ENCODE measurements at places on chromosomes 3 and 15. TPM values are rescaled to one million over a fixed set of nuclear protein-coding genes. Genes with fewer than 3 reads are reported as not detected.

DNA sequence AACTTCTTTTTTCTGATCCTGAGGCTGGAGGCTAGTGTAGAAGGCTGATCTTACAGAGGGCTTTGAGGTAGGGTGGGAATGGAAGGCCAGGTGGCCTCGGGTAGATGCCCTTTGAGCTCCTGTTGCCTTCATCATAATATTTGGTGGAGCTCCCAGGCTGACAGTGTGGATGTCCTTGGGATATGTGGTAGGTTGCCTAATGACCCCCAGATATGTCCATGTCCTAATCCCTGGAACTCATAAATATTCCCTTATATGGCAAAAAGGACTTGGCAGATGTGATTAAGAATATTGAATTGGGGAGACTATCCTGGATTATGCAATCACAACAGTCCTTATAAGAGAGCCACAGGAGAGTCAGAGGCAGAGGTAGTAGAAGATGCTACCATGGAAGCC lies 5.5 kb downstream of the ADAMTSL3 start:
- H3K36me3 ChIP-seq, result no peaks in the 10 kb centered on the region
- H3K27me3 ChIP-seq, result no peaks in the 10 kb centered on the region
- DNase-seq, result no peak
- no peak overlapping the region for H3K4me3 ChIP-seq

- no peak overlapping the region for H3K4me3 ChIP-seq
- peaks cover 8% of the 10 kb centered on the region for H3K4me1 ChIP-seq
- H3K27me3 ChIP-seq, result no peaks in the 10 kb centered on the region
- H3K36me3 ChIP-seq, result peaks cover 61% of the 10 kb centered on the region
Measured at GRCh38 chr3:186073641-186074040, 35.2 kb downstream of the ETV5 start.

DNA sequence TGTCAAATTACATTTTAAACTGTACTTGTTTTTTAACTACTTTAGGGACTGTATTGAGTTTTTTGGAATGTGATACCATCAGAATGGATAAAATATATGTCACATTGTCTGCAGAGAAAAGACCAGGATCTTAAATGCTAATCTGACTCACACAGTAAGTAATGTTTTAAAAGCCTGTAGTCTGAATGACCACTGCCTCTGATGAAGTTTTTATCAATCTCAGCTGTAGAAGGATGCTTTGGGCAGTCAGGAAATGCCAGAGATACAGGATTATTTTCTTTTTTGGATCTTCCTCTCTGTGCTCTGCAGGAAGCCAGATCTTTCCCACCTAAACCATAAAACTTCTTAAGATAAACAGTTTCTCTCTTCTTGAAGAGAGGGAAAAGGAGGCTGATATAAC lies 73.1 kb upstream of the PRTG start:
- H3K4me1 ChIP-seq, result no peaks in the 10 kb centered on the region
- DNase-seq, result no peak
- no peak overlapping the region for H3K4me3 ChIP-seq
- no peaks in the 10 kb centered on the region for H3K36me3 ChIP-seq
- H3K27me3 ChIP-seq, result no peaks in the 10 kb centered on the region

AGBL1 gene
- total RNA-seq, result not detected

DNA sequence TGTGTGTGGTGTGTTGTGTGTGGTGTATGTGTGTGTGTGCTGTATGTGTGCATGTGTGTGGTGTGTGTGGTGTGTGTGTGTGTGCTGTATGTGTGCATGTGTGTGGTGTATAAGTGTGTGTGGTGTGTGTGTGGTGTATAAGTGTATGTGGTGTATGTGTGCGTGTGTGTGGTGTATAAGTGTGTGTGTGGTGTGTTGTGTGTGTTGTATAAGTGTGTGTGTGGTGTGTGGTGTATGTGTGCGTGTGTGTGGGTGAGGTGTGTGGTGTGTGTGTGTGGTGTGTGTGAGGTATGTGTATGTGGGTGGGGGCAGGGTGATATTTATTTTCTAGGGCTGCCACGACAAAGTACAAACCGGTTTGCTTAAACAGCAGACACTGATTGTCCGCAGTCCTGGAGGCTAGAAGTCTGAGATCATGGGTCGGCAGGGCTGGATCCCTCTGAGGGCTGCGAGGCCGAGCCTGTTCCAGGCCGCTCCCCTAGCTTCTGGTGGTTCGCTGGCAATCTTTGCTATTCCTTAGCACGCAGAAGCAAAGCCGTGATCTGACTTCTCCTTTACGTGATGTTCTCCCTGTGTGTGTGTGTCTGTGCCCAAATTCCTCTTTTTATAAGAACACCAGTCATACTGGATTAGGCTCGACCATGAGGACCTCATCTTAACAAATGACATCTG lies 160.2 kb downstream of the XXYLT1 start:
- H3K27me3 ChIP-seq, result no peaks in the 10 kb centered on the region
- no peak overlapping the region for H3K4me3 ChIP-seq
- no peaks in the 10 kb centered on the region for H3K36me3 ChIP-seq
- no peak for DNase-seq
- H3K4me1 ChIP-seq, result peaks cover 6% of the 10 kb centered on the region

DNA sequence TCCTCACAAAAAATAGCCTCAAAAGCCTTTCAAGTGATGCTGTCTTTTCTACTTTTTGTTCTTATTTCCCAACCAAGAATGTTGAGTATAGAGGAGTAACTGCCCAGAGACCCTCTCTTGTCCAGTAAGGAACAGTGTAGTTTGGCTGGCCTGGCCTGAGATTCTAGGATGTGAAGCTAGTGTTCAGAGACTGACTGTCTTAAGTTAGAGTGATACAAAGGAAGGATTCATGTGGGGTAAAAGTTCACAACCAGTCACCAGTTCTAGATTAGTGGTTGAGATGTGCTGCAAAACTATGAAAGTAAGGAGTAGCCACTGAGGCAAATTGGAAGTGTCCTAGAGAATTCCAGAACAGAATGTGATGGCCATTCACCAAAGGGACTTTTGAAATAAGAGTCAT lies 49.1 kb downstream of the RSRC1 start:
- no peaks in the 10 kb centered on the region for H3K27me3 ChIP-seq
- no peaks in the 10 kb centered on the region for H3K36me3 ChIP-seq
- no peak overlapping the region for H3K27ac ChIP-seq
- no peak overlapping the region for H3K4me3 ChIP-seq
- no peak for DNase-seq

- no peaks in the 10 kb centered on the region for H3K27me3 ChIP-seq
- no peak for DNase-seq
- peak overlapping the region; percentile 66 for H3K4me3 ChIP-seq
- peak overlapping the region; percentile 94 for H3K27ac ChIP-seq
- H3K4me1 ChIP-seq, result peaks cover 18% of the 10 kb centered on the region
- peaks cover 9% of the 10 kb centered on the region for H3K36me3 ChIP-seq
Measured at GRCh38 chr3:149548669-149549065, 74.2 kb downstream of the TM4SF4 start.

GRCh38 chr3:41198526-41198925 lies 779 bp upstream of the CTNNB1 start:
- no peaks in the 10 kb centered on the region for H3K27me3 ChIP-seq
- peak overlapping the region; percentile 82 for H3K4me3 ChIP-seq
- peaks cover 18% of the 10 kb centered on the region for H3K4me1 ChIP-seq
- no peak overlapping the region for H3K27ac ChIP-seq

DNA sequence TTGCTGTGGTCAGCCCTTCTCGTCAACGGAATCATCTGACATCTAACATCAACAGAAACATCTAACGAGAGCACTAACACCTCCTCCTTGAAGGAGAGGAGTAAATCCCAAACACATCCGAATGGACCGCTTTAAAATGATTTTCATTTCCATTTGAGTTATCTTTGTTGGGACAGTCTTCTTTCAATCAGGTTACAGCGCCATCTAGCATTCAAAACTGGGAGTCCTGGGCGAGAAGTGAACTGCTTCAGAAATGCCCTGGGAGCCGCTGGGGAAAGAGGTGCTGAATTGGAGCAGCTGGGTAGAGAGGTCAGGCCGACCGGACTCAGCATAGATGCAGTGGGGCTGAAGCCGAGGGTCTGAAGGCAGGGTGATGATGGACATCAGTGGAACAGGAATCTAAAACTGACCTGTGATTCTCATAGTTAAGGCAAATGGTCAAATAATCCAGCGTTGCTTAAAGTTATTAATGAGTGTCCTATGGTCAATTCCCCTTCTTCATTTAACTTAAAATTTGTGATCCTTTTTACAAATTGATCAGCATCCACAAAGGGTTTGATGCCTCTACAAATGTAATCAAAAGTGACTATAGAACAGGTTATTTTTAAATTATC lies 170.0 kb upstream of the NDN start:
- no peak for DNase-seq
- no peaks in the 10 kb centered on the region for H3K27me3 ChIP-seq
- H3K4me3 ChIP-seq, result no peak overlapping the region
- no peak overlapping the region for H3K27ac ChIP-seq

CCDC39 gene
- total RNA-seq, result not detected

- no peak for DNase-seq
- H3K36me3 ChIP-seq, result no peaks in the 10 kb centered on the region
- H3K4me3 ChIP-seq, result no peak overlapping the region
Measured at GRCh38 chr3:66592927-66593625, 92.3 kb upstream of the LRIG1 start.

DNA sequence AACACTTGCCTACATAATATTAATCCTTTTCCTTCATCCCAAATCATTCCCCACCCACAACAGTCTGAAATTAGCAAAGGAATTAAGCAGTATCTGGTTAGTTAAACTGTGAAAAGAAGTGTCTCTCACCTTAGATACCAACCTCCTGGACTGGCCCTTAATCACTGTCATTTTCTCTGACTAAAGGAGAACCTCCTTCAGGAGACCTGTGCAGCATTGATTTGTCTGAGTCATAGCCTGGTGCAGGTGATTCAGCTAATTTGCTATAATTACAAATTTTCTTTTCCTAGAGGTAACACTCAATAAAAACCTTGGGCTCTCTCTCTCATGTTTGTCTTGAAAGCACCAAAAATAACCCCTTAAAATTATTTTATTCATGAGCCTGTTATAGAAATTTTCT lies 279.8 kb upstream of the SEMA6D start:
- H3K4me1 ChIP-seq, result peaks cover 11% of the 10 kb centered on the region
- H3K27me3 ChIP-seq, result no peaks in the 10 kb centered on the region
- H3K36me3 ChIP-seq, result no peaks in the 10 kb centered on the region
- no peak for DNase-seq
- no peak overlapping the region for H3K27ac ChIP-seq

DNA sequence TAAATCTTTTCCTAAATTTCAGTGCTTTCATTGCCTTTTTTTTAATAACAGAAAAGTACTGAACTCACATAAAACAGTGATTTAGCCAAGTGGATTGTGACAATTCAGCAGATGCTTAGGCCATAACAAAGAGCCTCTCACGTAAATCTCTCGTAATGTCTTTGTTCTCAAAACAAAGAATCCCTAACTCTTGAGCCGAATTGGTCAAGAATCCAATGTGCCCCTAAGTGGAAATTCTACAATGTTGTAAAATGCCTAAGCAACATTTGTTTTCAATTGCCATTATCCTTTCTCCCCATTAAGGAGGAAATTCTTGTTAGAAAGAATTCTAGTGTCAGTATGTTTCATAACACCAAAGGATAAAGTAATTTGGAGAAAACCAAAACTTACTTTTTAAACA lies 235.7 kb upstream of the THBS1 start:
- H3K36me3 ChIP-seq, result peaks cover 12% of the 10 kb centered on the region
- no peaks in the 10 kb centered on the region for H3K4me1 ChIP-seq
- no peaks in the 10 kb centered on the region for H3K27me3 ChIP-seq

DNA sequence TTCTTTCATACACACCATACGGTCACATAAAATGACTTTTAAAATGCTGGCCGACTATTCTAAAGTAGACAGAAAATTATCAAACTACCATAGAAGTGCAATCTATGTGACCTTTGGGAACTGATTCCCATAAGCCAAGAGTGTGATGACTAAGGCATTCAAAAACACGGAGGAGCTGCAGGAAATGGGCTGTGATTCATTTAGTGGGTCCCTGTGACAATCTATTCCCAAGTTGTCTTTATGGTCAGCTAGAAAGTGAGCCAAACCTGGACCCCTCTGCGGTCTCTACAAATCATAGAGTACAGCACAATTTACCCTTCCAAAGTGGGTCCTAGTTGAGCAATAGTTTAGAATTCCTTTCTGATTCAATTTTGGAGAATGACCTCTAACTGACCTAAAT lies 251.5 kb upstream of the CBLB start:
- H3K27me3 ChIP-seq, result no peaks in the 10 kb centered on the region
- DNase-seq, result peak; percentile 35
- no peak overlapping the region for H3K4me3 ChIP-seq
- H3K4me1 ChIP-seq, result peaks cover 5% of the 10 kb centered on the region

MYRIP gene
- 0.19 TPM for total RNA-seq

GRCh38 chr3:87796137-87796842 lies 262.5 kb downstream of the CGGBP1 start:
- no peak for DNase-seq
- no peak overlapping the region for H3K27ac ChIP-seq
- peaks cover 20% of the 10 kb centered on the region for H3K27me3 ChIP-seq
- peaks cover 24% of the 10 kb centered on the region for H3K4me1 ChIP-seq
- no peak overlapping the region for H3K4me3 ChIP-seq

HGD gene
- 0.44 TPM for total RNA-seq

DNA sequence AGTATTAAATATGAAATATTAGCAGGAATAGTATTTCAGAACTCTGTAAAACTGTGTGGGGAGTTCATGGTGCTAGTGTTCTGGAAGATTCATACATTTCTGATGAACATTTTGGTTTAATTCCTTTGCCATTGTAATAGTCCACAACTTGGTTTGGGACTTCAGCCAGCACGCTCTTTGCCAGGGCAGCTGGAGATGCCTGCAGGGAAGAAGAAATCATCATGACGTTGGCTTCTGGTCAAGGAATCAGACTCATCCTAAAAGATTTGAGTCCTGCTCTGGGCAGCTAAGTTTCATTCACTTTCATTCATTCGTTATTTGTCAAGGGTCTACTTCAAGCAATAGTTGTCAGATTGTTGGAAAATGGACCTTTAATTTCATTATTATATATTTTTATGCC lies 32.4 kb upstream of the MRPL3 start:
- H3K36me3 ChIP-seq, result no peaks in the 10 kb centered on the region
- peaks cover 24% of the 10 kb centered on the region for H3K27me3 ChIP-seq
- H3K4me1 ChIP-seq, result peaks cover 13% of the 10 kb centered on the region
- H3K27ac ChIP-seq, result no peak overlapping the region
- H3K4me3 ChIP-seq, result no peak overlapping the region

DNA sequence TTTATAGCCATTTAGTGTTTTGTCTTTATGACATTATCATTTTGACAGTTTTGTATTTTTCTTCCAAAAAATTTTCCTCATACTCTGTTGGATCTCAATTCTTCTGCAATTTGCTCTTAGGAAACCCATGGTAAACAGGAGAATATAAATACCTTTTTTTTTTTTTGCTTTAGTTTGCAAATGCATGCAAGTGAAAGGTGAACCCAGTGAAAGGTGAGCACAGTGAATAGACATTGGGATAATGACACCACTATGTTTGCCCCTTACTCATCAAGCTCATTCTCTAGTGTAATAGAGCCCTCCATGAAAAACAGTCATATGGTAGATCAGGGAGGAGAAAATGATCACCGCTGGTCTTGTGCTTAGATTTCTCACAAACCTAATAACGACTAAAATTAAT lies 59.0 kb upstream of the TRPC1 start:
- H3K27ac ChIP-seq, result no peak overlapping the region
- H3K4me3 ChIP-seq, result no peak overlapping the region
- no peaks in the 10 kb centered on the region for H3K27me3 ChIP-seq
- H3K4me1 ChIP-seq, result no peaks in the 10 kb centered on the region
- DNase-seq, result no peak
- no peaks in the 10 kb centered on the region for H3K36me3 ChIP-seq

KLHL40 gene
- not detected for total RNA-seq

DLL4 gene
- 0.10 TPM for total RNA-seq
